ENCODE measurements at places on chromosomes 7 and 10. TPM values are rescaled to one million over a fixed set of nuclear protein-coding genes. Genes with fewer than 3 reads are reported as not detected.

The TMEM196 gene
- total RNA-seq = not detected

The CDHR3 gene
- total RNA-seq = 4.4 TPM

The RASSF4 gene
- total RNA-seq = 12.2 TPM

The LFNG gene
- 101 TPM for total RNA-seq

The ANKMY2 gene
- total RNA-seq = 6.7 TPM

The WBP1L gene
- total RNA-seq = 6.7 TPM

The OPN1SW gene
- not detected for total RNA-seq

The SPDYE1 gene
- under 0.01 TPM for total RNA-seq

The OR9A2 gene
- total RNA-seq = not detected

The AKR1C1 gene
- 3.3 TPM for total RNA-seq

The GBX1 gene
- not detected for total RNA-seq

The NPC1L1 gene
- total RNA-seq = not detected

The UNCX gene
- total RNA-seq = not detected

The NXPH1 gene
- not detected for total RNA-seq

The MICALL2 gene
- 2.7 TPM for total RNA-seq

The POLR2J2 gene
- 7.9 TPM for total RNA-seq

The OPALIN gene
- not detected for total RNA-seq

The AOAH gene
- 128 TPM for total RNA-seq

The RBP3 gene
- not detected for total RNA-seq

The GFRA1 gene
- total RNA-seq = not detected

The GIMAP1 gene
- total RNA-seq = 10.0 TPM

The LRIT1 gene
- not detected for total RNA-seq

The SLC26A3 gene
- total RNA-seq = not detected

The ADAP1 gene
- 24.3 TPM for total RNA-seq

The LEP gene
- total RNA-seq = not detected

Data from mononuclear cell (primary cell).